Esophagus squamous epithelium (tissue), 5 donors: ENCODE measurements at places on chromosomes 6 and 20.

DNA sequence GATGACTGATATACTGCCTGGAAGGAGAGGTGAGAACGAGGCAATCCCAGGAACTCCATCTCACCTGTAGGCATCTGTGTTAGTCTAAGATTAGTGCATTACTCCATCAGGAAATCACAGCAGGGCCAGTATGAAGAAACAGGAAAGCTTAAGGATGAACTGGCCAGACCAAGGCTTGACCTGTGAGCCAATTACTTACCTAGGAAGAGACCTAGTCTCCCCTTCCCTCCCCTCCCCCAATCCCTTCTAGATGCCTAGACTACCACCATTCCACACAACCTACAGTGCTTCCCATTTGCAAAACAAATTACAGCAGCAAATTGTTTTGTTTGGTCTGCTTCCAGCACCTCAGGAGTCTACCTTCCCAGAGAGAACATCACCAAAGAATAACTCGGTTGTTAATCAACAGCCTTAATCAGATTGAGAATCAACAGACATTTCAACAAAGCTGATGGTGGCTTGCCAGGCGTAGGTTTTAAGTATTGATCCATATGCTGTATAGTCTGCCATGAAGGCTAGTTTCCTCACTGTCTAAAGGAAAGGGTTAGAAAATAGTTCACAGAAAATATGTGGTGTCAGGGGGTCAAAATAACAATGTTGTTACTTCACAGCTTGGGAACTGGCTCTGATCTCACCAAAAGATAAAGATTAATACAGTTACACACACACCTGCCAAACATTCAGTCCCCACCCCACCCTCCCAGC is 10.1 kb downstream of the PKHD1 start:
- DNase-seq, result no peak

DNA sequence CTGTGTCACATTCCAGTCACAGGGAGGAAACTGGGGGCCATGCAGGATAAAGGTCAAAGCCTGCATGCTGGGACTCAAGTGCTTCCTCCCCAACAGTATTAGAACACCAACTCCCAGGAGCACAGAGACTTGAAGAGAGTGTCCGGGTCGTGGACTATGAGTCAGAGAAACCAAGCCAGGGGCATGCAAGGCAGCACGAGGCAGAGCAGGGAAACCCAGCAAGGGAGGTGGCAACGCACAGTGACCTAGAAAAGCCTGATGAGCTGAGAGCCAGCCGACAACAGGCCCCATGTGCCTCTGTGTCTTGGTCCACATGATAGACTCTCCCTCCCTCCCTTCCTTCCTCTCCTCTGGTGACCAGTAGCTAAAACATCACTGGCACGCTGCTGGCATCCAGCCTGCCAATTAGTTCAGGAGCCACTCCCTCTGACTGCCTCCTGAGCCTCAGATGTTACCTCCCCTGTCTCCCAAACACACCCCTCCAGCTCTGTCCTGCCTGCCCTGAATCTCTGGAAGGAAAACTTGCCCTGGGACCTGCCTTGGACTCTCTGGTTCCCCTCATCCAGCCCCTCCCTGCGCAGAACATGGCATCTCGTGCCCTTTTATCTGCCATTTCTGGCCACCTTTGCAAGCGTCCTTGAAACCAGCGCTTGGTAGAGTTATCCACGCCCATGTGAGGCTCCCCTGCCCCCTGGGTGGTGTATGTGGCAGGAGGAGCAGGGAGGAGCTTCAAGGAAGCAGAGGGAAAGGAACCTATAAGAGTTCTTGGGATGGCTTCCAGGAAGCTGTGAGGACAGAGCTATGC is 16.2 kb upstream of the RNF39 start:
- DNase-seq, result no peak

DNA sequence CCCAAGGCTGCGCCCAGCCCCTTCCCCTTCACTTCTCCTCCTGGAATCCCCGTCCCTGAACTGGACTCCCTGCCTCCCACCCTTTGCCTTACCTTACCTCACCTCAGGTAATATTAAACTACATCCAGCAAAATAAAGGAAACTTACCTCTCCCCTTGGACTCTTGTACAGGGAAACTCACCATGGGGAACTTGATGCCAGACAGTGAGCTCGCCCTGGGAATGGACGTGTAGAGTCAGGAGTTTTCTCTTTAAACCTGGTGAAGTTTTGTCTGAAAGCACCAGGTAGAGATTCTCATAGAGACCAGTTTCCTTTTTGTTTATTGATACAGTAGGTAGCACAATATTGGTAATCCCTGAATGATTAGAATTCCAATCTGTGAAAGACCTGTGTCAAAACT is 544 bp upstream of the HLA-C start:
- no peak for DNase-seq

DNA sequence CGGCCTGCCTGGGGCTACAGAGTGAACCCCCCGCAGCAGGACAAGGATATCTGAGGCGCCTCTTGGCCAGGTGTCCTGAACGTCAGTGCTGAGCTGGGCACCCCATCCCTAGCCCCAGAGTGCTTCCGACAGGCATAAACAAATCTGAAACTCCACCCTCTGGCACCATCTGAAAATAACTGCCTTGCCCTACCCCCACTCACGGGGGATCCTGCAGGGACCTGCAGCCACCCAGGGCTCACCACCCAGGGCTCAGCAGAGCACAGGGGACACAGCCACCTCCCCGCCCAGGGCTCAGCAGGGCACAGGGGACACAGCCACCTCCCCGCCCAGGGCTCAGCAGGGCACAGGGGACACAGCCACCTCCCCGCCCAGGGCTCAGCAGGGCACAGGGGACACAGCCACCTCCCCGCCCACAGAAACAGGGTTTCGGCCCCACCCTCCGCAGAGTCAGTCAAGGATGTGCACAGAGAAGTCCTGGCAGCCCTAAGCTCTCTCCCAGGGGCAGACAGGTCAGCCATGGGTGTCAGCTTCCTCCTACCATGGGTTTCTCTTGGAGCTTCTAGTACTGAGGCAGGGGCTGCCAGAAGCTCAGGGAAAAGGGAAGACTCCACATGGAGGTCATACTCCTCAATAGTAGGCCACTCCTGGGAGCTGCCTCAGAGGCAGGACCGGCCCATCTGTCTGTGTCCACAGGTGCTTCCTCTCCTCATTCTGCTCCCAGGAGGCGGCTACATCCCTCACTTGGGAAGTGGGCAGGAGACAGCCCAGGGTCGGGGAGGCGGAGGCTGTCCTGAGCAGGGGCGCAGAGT is 4.6 kb downstream of the UCKL1 start:
- no peak for DNase-seq

DNA sequence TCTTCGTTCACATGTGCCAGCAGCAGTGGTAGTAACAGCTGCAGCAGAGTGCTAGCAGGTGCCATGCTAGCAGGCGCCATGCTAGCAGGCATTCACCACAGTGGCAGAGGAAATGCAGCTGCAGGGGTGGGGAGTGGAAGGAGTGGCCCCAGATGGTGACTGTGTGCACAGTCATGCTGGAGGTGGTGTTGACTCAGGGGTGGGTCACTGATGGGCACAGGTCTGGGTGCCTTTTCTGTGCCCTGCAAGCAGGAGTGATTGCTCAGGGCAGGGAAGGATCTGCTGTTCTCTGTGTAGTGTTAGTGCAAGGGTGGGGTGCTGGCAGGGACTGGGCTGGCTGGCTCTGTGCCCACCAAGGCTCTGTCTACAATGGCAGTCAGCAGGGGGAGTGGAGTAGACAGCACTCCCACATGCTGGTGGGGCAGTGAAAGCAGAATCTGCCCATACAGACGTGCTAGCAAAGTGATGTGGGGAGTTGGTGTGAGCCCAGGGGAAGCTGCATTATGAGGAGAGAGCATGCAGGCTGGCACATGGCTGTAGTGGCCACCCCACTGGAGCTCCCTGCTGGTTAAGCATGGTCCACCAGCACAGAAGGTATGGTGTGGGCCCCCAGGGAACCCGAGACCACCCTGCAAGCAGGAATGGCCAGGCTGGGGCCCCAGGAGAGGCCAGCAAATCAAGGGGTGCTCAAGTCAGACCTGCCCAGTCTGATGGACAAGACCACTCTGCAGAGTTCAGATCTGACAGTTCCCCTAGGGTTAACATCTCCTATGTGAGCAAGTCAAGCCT is 11.4 kb upstream of the TSPYL4 start:
- no peak for DNase-seq

DNA sequence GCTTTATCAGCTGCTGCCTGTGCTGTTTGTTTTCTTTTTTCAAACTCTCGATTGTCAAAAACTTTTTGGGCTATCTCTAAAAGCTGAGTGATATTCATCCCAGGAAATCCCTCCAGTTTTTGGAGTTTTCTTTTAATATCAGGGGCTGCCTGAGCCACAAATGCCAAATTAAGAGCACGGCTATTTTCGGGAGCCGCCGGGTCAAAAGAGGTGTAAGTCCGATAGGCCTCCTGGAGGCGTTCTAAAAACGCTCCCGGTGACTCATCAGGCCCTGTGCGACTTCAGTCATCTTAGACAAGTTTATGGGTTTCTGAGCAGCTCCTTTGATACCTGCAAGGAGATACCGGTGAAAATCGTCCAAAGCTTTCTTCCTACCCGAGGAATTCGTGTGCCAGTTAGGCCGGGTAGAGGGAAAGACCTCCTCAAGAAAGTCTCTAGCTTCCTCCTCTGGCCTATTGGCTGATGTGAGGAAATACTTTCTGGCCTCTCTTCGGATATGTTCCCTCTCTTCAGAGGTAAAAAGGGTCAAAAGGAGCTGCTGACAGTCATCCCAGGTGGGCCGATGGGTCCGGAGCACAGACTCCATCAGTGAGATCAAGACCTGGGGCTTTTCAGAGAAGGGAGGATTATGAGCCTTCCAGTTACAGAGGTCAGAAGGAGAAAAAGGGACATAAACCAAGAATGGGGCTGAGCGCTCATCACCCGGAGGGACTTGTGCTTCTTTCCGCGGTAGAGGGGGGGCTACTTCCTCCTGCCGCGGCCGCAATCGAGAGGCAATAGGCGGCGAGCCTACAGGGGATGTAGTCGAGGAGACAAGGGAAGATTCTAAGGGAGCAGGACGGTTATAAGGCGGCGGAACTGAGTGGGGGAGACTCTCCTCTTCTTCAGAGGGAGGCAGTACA is 151.1 kb downstream of the TRIM27 start:
- no peak for DNase-seq

GRCh38 chr20:9179867-9180266 is 111.0 kb downstream of the PLCB4 start:
- DNase-seq, result no peak

GRCh38 chr20:56934888-56935287 is 305.8 kb downstream of the TFAP2C start:
- no peak for DNase-seq

DNA sequence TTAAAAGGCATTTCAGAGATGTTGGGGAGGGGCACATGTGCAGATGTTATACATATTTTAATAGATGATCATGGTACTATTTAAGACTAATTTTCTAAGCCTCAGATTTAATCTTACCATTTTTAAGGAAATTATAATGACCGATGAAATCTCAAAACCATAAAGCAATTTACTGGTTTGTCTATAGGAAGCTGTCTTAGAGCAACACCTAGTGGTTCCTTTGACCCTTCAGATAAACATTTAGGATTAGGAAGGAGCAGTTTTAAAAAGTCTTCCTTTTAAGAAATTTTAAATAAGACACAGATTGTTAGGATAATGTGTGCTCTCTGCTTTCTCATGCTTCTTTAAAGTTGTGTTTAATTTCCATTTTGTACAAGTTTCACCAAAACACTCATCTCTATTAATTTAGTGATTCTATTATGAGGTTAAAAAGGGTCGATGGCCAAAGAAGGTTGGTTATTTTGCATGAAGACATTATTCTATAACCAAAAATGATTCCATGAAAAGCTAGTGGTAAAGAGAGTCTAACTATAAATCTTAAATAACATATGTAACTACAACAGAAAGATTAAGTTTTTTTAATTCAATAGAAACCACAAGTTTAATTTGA is 376.4 kb downstream of the HACE1 start:
- no peak for DNase-seq

DNA sequence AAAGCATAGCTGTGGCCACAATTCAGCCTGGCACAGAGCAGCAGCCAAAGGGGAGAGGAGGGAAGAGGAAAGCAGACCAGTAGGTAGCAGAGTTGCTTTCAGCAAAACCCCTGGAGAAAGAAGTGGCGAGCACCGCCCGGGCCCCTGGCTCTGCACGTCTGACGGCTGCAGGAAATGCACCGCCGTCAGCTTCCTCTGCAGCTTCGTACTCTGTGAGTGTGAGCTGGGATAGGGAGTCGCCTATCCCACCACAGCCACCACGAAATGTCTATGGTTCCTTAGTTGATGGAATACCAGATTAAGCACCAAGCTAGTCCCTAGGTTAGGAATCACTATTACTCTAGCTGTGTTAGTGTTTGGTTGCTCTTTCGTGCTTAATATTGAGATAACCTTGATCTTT is 79.9 kb upstream of the NAA20 start:
- DNase-seq, result no peak

GRCh38 chr20:33589059-33589458 is 73.1 kb upstream of the C20orf144 start:
- DNase-seq, result no peak

DNA sequence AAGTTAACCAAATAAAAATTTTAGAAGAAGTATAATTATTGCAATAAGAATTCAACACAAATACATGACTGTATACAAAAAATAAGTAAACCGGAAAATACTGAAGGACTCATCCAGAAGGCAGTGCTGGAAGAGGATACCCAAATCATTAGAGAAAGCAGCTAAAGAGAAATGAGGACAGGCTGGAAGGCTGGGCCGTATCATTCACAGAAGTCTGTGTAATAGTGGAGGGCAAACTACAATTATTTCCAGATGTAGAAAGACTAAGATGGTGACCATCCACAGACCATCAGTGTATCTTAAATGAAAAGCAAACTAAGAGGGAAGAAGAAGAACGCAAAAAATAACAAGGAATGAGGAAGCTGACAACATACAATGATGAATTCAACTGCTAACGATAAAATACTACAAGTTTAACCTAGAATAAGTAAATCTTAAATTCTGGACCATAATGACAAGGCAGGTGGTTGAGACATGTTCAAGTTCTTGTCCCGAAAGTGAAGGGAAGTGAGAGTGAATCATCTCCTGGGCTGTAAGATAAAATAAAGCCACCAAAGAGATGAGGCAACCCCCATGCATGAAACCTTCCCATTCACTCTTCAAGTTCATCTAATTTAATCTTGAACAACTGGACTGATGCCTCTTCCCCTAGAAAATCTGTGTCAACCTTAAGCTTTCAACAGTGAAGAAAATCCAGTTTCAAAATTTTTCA is 71.5 kb downstream of the SLC23A2 start:
- no peak for DNase-seq

DNA sequence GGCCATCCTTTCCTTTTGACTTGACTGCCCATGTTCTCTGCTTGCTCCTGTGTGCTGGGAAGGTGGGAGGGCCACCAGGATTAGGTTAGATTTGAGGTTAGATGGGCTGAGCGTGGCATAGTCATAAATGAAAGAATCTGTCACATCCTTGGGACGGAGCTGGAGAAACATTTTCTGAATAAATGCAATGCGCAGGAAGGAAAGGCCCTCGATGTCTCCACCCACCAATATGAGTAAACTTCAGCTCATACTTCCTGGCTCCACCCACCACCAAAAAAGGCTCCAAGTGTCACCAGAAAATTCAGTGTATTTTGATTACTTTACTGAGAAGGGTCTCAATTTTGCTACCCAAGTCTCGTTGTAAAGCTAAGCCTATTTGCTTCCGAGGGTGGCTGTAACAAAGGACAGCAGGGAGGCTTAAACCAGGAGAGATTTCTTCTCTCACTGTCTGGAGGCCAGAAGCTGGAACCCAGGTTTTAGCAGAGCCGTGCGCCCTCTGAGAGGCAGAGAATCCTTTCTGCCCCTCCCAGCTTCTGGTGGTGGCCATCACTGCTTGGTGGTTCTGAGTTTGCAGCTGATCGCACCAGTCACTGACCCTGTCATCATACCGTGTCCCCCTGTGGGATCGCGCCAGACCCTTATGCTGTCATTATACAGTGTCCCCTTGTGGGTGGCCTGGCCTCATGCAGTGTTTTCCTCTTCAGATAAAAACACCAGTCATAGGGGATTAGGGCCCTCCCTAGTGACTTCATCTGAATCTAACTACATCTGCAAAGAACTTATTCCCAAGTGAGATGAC is 137.8 kb downstream of the TTLL2 start:
- DNase-seq, result no peak
